ENCODE measurements at places on chromosomes 11 and 22. TPM values are rescaled to one million over a fixed set of nuclear protein-coding genes. Genes with fewer than 3 reads are reported as not detected.

Gene POU2AF1
- total RNA-seq = not detected

Gene SLC25A18
- 1.2 TPM for total RNA-seq

Gene CALCA
- 1.3 TPM for total RNA-seq

Gene SPDYC
- total RNA-seq = not detected

Gene TMEM218
- total RNA-seq = 32.2 TPM

Gene OLFML1
- total RNA-seq = 0.05 TPM

Gene RPS6KA4
- 15.1 TPM for total RNA-seq

Gene OR8A1
- not detected for total RNA-seq

Gene RASGRP2
- not detected for total RNA-seq

Gene CLMP
- 9.4 TPM for total RNA-seq

Gene IGSF9B
- total RNA-seq = 0.55 TPM

Gene TEX54
- not detected for total RNA-seq

Gene GAL
- total RNA-seq = 37.1 TPM

GRCh38 chr11:76639621-76640020 is 30.9 kb downstream of the LRRC32 start:
- no peak for DNase-seq

DNA sequence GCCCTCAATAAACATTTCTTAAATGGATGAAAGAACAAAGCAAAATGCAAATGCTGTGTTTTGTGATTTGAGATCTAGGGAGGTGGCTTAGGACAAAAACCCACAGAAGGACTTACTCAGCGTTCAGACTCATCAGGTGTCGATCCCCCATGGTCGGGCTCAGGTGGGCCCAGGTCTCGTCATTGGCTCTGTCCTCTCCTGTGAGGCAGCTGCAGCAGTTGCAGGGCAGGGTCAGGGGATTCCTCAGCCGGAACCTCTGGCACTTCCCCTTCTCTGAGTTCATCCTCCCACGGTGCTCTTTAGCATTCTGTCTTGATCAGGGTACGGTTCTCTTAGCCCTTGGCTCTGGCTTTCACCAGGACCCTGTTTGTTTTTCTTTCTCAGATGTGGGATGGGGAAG is 14.0 kb upstream of the ACR start:
- DNase-seq = no peak

DNA sequence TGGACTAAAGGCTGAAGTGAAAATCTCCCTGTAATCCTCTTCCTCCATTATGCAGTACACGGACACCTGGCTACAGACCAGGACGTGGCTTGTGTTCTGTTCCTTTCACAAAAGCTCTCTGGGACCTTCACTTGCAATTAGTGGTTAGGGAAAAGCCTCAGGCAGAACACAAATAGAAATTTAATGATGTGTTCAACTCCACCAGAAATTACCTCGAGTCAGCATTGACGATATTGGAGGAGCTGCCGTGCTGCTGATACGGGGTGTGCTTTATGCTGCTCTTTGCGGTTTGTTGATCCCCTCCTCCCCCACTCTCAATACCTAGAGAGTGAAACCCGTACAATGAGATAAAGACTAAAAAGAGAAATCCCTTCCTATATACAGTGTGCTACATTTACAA is 48.9 kb downstream of the POLD3 start:
- DNase-seq = no peak

DNA sequence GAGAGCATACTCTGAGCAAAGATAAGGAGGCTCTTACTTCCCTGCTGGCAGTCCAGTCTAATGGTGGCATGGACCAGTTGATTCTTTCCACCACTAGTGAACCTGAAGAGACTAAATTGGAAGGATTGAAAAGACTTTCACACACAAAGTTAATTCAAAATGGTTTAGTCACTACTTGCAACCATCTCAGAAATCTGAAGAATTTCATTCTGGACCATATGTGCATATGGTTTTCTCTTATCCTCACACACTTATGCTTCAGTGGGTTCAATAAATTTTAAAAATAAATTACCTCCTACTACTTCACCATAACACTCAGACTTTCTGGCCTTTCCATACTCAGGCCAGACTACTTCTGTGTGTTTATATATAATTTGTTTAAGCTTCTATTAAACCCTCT is 44.7 kb downstream of the CADM1 start:
- no peak for DNase-seq

DNA sequence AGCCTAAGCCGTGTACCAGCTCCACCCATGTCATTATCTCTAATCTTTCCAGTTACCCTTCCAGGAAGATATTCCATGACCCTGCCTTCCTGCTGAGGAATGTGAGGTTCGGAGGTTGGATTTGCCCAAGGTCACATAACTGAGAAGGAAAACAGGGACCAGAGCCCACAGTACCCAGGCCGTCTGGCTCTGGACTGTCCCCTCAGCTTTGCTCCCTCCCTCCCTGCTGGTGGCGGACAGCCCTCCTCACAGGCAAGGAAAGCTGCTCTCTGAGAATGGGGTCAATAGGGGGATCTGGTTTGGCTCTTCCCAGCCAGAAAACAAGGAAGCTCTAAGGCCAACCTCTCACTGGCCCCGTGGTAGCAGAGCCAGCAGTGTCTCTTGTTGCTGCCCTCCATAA is 63.3 kb downstream of the SYN3 start:
- no peak for DNase-seq

DNA sequence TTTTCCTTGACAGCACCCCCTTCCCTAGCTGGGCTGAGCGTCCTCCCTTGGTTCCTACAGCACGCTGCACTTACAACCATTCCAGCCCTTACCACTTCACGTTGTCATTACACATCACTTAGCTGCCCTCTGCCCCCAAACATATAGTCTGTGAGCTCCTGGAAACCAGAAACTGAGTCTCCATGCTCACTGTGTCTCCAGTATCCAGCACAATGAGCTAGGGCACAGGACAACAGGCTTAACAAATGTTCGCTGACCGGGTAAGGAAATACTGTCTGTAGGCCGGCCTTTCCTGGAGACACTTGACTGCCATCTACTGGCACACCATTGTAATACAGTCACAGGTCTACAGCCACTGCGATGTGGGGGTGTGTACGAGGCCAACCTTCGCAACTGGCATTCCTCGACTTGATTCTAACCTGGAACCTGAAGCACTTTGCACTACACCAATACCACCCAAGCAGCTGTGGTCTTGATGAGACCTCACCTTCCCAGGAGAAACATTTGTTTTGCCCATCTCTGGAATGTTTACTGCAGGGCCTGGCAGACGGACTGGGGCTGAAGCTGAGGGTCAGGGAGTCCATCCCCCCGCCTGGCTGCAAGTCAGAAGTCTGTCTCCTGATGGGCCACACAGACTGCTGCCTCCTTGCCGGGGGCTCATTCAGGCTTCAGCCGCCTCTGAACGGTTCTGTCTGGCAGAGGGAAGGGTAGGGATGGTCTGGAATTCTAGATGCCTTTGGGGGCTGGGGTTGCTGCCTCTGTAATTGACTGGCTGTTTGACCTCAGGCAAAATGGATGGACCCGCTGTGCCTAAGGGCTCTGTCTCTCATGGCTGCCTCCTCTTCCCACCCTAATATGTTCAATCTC is 72.0 kb downstream of the SYN3 start:
- DNase-seq = peak; percentile 48

DNA sequence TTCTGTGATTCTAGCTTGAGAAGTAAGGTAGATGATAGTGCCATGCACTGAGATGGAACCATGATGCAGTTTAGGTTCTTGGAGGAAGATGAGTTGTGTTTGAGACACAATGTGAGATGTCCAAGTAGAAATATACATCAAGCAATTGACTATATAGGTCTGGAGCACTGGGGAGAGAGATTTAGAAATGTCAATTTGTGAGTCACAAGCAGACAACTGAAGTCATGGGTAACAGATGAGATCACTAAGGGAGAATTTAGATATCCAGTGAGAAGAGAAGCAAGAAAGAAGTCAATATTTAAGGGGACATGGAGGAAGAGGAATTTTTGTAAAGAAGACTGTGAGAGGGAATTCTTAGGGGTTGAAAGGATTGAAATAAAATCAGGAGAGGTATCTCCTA is 65.1 kb upstream of the RRAS2 start:
- peak; percentile 27 for DNase-seq

- no peak for DNase-seq
Observed at GRCh38 chr22:28198692-28199091, 279.6 kb upstream of the PITPNB start.

- DNase-seq = peak; percentile 38
Observed at GRCh38 chr11:72430741-72431570, 3.4 kb downstream of the CLPB start.

- DNase-seq = no peak
Observed at GRCh38 chr11:76700177-76701100, 29.9 kb upstream of the LRRC32 start.

- DNase-seq = no peak
Observed at GRCh38 chr11:2541881-2542361, 97.1 kb downstream of the KCNQ1 start.

GRCh38 chr22:23884140-23884539 is 10.0 kb upstream of the MIF start:
- no peak for DNase-seq

- DNase-seq = no peak
Observed at GRCh38 chr11:121810291-121810690, 305.7 kb downstream of the BLID start.

DNA sequence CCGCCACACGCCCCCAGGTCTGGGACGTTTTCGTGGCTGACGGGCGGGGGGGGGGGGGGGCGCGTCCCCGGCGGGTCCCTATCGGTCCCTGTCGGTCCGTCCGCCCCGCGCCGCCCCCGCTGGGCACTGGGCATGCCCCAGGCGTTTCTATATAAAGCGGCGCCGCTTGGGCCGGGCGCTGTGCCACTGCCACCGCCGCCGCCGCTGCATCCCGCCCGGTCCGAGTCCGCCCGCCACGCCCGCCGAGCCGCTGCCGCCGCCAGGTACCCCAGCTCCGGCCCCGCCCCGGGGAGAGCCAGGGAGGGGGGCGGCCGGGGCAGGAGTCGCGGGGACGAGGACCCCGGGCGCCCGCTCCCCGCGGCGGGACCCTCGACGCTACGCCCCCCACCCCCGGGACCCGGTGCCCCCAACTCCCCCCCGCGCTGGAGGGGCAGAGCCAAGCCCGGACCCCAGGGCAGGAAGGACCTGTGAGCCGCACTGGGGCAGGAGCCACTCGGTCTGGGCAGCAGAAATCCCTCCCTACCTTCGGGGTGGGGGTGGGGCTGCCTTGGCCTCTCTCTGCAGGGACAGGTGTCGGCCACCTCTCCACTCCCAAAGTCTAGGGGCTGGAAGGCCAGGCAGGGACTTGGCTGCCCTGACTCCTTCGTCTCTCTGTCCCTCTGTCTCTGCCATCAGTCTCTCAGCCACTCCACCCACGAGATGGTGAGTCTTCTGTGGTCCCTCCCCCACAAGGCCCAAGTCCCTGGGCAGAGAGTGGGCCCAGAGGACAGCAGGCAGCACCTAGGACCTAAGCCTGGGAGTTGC is at the start of gene CARNS1:
TSS of gene CARNS1 (plus strand) at position 178 of the 804 bp plus-strand sequence. CDS start at position 700, 522 bp downstream.
- DNase-seq = no peak

- peak; percentile 14 for DNase-seq
Observed at GRCh38 chr11:67071420-67072284, 15.0 kb downstream of the RHOD start.

GRCh38 chr22:24954114-24954463 is 1.6 kb downstream of the KIAA1671 start:
- DNase-seq = no peak

DNA sequence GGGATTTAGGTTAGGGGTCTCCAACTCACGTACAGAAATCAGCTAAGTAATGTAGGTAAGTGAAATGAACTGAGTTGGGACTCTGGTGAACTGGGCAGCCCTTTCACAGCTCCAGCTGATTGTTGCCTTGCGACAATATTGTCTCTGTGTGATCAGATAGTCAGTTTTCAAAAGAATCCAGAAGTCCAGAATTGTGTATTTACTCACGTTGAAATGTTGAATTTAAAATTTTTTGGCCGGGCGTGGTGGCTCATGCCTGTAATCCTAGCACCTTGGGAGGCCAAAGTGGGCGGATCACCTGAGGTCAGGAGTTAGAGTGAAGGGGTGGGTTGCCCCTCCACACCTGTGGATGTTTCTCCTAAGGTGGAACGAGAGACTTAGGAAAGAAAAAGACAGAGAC is 18.8 kb upstream of the WDR74 start:
- DNase-seq = no peak

GRCh38 chr11:25068451-25068850 is 571.6 kb downstream of the LUZP2 start:
- no peak for DNase-seq

- no peak for DNase-seq
Observed at GRCh38 chr11:34791780-34792542, 124.2 kb downstream of the APIP start.

GRCh38 chr11:120228794-120229384 is 11.1 kb upstream of the POU2F3 start:
- no peak for DNase-seq

DNA sequence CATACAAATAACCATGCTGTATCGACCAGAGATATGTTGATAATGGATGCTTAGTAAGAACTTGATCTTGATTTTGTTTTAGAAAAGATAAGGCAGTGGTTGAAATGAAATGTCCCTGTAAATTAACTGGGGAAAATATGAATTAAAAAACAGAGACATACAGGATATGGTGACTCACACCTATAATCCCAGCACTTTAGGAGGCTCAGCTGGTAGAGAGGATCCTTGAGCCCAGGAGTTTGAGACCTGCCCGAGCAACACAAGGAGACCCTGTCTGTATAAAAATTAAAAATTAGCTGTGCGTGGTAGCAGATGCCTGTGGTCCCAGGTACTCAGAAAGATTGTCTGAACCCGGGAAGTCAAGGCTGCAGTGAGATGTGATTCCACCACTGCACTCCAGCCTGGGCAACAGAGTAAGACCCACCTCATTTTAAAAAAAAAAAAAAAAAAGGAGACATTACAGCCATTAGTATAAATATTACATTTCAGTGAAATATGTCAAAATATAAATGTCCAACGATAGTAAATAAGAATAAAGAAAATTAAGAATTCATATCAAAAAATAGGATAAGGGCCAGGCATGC is 4.6 kb downstream of the PICALM start:
- DNase-seq = no peak

DNA sequence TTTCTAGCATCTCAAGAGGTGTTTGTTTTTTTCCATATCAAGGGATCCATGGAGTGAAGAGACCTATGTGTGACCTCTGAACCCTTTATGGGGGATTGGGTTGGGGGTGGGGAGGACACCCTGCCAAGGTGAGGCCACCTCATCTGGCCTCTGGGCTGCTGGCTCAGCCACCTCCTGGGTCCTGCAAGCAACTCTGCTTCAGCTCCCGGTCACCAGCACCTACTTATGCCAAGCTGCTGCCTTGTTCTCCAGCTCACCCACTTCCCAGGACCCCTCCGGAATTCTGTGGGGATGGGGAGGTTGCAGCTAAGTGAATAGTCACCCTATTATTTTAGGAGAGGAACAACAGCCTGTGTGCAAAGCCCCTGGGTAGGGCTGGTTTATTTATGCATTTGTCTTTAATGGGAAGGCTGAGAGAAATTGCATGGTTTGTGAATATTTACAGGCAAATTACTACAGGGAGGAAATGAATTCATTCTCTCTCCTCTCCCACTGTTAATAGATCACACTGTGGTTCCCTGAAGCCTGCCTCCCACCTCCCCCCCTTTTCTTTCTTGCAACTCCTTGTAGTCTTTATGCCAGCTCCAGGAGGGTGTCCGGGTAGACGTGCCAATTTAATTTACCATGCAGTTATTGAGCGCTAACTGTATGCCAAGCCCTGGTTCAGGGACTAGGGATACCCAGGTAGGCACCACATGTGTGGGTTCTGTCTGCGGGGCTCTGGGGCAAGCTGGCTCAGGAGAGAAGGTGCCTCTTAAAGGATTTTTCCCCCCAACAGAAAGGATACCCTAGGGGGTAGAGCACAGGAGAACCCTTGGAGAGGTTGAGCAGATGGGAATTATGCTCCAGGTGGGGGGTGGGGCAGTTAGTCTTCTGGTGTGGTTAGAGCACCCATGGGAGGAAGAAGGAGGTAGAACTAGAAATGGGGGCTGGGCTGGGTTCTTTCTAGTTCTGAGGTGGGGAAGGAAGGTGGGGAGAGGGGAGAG is 50.7 kb downstream of the TSPAN18 start:
- no peak for DNase-seq

GRCh38 chr22:32100711-32101110 is 57.6 kb downstream of the SLC5A1 start:
- DNase-seq = no peak
